ENCODE measurements at places on chromosomes 1 and 21.

DNA sequence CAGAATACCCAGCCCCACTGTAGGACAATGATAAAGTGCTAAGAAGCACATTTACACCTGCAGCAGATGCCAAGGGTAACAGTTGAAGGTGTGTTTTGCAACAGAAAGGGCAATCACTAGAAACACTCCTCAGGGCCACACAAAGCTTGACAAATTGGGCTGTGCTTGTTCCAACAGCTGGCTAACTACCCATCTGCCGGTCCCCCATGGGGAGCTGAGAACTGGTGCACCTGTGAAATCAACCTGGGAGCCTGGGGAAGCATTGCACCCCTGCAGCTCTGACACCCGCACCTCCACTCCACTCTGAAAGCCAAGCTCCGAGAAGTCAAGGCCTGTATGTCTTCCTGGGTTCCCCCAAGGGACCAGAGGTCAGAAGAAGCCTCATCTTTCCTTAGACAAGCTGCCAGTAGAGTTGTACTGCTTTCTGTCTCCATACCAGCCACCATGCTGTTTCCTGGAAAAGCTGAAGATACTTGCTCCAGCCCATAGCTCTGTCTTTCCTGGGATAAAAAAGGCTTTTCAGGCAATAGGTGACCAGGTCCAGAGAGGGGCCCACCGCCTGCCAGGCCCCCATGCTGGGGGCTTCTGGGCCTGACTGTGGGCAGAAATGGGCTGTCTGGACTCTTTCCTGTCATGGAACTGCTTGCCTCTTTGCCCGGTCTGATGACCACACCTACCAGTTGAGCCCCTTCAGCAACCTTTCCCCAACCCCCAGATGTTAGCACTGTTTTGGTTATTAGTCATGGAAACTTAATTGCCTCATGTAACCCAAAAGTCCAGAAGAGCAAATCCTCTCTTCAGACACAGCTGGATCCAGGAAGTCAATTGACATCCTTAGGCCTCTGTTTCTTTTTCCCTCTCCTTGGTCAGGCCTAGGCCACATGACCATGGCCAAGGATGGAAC, 93.6 kb downstream of the KIF14 start:
- no peak for DNase-seq

GRCh38 chr1:230814949-230815692, 53.2 kb downstream of the C1orf198 start:
- DNase-seq: no peak

- no peak for DNase-seq
Measured at GRCh38 chr1:152932170-152932811, 14.7 kb upstream of the SPRR5 start.

DNA sequence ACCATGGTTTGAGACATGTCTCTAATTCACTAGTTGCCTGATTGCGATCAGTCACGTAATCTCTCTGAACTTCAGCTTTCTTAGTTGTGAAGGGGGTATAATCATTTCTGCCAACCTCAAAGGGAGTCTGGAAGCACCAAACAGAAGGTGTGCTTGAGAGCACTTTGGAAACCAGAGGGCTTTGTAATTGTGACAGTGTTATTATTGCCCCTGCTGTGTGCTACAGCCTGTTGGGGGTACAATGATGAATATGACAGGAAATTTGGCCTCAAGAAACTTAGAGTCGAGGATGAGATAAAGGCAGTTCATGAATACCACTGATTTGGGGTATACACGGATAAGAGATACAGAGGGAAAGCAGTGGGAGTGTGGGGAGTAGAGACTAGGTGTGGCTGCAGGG, 150.2 kb upstream of the CD34 start:
- no peak for DNase-seq

GRCh38 chr1:182050481-182051448, 10.7 kb downstream of the ZNF648 start:
- no peak for DNase-seq

GRCh38 chr1:14522926-14523241, 75.6 kb upstream of the KAZN start:
- DNase-seq: no peak

- DNase-seq: no peak
Measured at GRCh38 chr1:171742577-171742922, 685 bp upstream of the VAMP4 start.

DNA sequence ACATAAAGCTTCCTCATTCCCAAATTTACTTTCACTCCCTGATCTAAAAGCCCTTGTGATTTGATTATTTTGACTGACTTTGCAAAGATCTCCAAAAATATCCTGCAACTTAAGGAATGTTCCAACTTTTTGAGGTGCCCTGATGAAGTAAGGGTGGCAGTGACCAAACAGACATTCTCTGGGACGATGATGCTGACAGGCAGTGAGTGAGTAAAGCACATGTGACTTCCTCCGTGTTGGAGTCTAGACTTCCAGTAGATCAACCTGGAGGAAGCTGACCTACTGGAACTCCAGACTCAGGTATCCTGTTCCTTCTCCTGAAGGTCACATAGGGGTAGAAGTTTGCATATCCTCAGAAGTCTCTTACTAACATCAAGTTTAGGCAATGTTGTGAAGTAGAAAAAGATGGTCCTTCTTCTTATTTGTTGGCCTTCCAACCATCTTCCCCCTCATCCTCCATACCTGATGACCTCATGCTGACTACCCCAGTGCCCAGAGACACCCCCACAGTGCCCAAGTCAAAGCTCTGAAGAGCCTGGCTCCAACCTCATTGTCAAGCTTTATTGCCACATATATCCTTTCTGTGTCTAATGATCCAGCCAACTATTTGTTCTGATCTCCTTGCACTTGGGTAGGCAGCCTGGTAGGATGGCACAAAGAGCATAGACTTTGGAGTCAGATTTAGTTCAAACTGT, 16.0 kb downstream of the TNFSF4 start:
- DNase-seq: no peak

DNA sequence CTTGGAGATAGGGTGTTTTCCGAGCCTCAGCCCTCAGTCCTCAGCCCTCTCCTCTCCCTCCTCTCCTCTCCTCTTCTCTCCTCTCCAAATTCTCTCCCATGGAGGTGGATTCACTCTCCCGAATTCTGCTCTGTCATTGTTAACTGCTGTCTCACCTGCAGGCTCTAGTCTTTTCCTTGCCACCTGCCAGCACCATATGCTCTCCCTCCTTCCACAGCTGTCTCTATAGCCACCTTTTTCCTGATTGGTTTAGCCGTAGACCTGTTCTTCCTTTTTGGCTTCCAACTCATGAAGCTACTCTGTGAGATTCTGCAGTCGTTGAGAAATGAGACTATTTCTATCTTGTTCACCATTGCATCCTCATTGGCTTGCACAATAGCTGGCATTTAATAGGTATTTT, 19.7 kb downstream of the COG2 start:
- no peak for DNase-seq

GRCh38 chr21:44656868-44657267, 864 bp upstream of the KRTAP12-3 start:
- DNase-seq: no peak

DNA sequence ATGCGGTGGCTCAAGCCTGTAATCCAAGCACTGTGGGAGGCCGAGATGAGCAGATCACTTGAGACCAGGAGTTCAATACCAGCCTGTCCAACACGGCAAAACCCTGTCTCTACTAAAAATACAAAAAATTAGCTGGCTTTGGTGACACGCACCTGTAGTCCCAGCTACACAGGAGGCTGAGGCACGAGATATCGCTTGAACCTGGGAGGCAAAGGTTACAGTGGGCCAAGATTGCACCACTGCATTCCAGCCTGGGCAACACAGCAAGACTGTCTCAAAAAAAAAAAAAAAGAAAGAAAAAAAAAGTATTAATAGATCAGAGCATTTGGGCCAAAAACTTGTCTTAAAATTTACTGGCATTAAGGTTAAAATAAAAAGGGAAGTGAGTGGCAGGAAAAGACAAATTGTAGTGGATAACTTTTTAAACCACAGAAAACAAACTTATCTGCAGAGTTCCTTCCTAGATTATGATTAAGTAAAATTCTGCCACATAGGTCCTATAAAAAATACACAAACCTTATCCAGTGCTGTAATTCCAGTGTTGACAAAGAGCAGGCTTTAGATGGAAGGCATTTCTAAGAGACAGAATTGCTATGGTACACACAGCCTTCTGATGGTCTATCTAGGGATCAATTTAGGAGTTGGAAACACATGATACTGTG, 53.3 kb downstream of the EIF4G3 start:
- DNase-seq: no peak

GRCh38 chr1:228148196-228148861, 1.4 kb upstream of the GJC2 start:
- peak; percentile 44 for DNase-seq

DNA sequence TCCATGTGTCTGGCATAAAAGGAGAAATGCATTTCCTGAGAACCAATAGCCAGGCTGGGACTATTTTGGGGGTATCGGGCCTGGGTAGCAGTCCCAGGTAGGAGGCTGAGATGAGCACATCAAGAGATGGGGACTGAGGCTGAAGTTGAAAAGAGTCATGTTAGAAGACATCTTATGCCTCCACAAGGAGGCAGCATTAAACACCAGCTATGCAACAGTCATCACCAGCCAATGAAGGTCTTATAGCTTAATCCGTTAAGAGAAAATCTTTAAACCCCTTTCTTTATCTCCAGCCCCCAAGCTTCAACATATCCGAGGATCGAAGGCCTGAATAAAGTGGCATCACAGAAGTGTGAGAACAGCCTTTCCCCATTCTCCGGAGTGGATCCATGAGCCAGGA, 640.7 kb upstream of the PTBP2 start:
- DNase-seq: no peak

DNA sequence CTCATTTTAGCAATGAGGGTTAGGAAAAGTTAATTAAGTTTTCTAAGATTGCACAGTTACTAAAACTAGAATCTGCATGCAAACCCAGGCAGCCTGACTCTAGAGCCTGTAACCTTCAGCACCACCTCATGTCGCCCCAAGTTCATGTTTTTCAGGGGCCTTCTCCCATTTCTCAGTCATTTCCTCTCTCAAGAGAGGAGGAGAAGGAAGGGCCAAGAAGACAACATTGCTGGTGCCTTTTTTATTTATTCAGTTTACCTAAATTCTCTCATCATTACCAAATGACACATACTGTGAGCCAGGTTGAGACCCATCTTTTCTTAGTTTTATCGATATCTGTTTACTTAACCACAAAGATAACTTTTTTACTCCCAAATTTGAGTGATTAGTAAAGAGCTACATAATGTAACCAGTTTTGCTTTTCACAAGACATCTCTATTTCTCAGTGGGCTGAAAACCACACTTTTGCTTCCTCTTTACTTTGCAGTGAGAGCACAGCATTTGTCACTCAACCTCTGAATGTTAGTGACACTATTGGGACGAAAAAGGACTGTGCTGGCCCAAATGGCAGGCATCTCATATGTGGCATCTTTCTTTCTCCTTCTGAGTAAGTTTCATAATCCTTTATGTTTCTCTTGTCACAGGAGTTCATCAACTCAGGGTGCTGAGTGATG, at the start of gene CD101:
CD101 (plus strand) TSS at position 507 of the 674 bp plus-strand sequence; CDS start at position 565, 58 bp downstream.
- no peak for DNase-seq

DNA sequence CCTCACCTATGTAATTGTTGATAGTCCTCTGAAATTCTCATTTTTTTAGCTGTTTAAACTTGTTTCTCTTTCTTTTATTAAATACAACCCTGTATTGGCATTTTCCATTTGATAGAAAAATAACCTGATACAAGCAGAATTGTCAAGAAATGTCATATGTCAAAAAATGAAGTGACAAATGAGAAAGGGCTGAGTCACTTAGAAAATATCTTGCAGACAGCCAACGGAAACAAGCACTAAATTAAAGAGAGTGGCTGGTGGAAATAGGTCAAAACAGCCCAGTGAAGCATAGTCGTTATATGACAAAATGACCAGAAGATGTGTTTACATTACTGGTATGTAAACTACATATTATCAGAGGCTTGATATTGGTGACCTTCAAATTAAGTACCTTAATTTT, 484.4 kb downstream of the PLA2G4A start:
- no peak for DNase-seq

- DNase-seq: no peak
Measured at GRCh38 chr21:45208627-45208951, 79.1 kb downstream of the POFUT2 start.

DNA sequence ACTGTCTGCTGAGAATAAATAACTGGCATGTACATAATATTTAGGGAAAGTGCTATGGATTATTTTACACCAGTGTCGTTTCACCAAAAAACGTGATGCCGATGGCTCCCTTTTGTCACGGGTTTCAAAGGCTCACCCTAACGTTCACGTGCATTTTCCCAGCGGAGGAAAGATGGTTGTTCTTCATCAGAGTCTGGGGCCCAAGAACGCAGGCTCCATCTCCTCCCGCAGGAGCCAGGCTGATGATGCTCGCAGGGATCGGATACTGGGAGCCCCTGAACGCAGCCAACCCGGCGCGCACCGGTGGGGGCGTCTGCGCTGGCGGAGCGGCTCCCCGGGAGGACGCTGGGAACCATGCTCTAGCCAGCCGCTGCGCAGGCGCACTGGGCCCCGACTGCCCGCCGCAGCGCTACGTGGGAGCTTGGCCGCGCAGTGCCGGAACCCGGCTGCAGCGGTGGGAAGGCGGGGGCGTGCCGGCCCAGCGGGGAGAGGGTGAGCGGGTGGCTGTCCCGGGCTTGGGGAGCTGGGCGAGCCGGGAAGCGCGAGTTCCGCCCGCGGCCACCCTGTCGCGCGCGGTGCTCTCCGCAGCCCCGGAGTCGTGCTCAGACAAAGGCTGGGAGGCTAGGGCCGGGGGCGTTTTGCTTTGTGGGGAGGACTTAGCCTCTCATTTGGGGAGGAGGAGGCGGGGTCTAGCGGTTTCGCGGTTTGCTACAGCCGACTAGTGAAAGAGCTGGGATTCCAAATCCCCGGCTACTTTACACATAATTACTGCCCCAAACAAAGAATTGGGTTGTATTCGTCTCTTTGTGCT, at the start of gene ZFP69B:
ZFP69B (plus strand) TSS at position 793 of the 811 bp plus-strand sequence. CDS start 486 bp downstream, outside the sequence.
- DNase-seq: peak; percentile 95

DNA sequence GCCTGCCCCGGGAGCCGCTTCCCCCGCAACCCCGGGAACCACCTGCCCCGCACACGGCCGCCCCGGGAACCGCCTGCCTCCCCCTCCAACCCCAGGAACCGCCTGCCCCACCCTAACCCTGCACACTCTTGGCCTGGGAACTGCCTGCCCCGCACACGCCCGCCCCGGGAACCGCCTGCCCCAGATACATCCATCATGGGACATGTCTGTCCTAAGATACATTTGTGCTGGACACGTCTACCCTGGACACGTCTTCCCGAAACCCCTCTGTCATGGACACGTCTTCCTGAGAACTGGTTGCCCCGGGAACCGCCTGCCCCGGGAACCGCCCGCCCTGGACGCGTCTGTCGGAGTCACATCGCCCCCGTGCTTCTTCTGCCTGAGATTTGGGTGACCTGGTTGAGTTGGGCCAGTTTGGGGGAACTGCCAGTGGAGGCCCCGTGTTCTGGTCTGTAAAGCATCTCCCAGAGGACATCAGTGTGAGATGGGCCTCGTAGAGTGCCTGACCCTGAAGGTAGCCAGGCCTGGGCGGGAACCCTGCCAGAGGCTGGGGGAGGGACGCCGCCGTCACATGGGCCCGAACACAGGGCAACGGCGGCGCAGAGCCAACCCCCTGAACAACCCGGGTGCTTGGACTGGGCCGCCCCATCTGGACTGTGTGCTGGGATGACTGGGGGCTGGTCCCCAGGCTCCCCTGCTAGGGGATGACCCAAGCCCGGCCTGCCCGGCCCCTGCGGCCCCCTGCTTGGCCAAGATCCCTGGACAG, 3.6 kb downstream of the PERM1 start:
- DNase-seq: no peak
